Right cardiac atrium (tissue), 5 donors: ENCODE measurements at places on chromosomes 6 and 20. TPM values are rescaled to one million over a fixed set of nuclear protein-coding genes. Genes with fewer than 3 reads are reported as not detected.

The GTSF1L gene
- not detected for polyA plus RNA-seq

The TXLNB gene
- 48.7 TPM for polyA plus RNA-seq

The SOX18 gene
- 26.8 TPM for polyA plus RNA-seq

The CLVS2 gene
- under 0.01 TPM for polyA plus RNA-seq

The ANGPT4 gene
- 0.14 TPM for polyA plus RNA-seq

The SLC22A1 gene
- polyA plus RNA-seq: 0.27 TPM

The RAET1L gene
- polyA plus RNA-seq: not detected

The CALHM4 gene
- 0.20 TPM for polyA plus RNA-seq

The FNDC11 gene
- 0.14 TPM for polyA plus RNA-seq

The SLC17A2 gene
- polyA plus RNA-seq: not detected

The FOXQ1 gene
- not detected for polyA plus RNA-seq

The EPPIN gene
- not detected for polyA plus RNA-seq

The OPRL1 gene
- polyA plus RNA-seq: 0.81 TPM

The GPR6 gene
- not detected for polyA plus RNA-seq

The SNPH gene
- polyA plus RNA-seq: 5.2 TPM

The MYCT1 gene
- 10.9 TPM for polyA plus RNA-seq

The KDM1B gene
- polyA plus RNA-seq: 4.0 TPM

The ANKRD66 gene
- not detected for polyA plus RNA-seq

The PHACTR3 gene
- 14.5 TPM for polyA plus RNA-seq

The FAM209B gene
- polyA plus RNA-seq: 0.84 TPM

The SYCP2L gene
- 0.48 TPM for polyA plus RNA-seq

The MOXD1 gene
- polyA plus RNA-seq: 1.2 TPM

The HMGCLL1 gene
- 1.0 TPM for polyA plus RNA-seq

The MAD2L1BP gene
- 21.6 TPM for polyA plus RNA-seq

The DEFB113 gene
- polyA plus RNA-seq: not detected

The CNKSR3 gene
- polyA plus RNA-seq: 7.9 TPM

The C6orf52 gene
- polyA plus RNA-seq: 0.29 TPM

The MOG gene
- 4.8 TPM for polyA plus RNA-seq

The BANF2 gene
- polyA plus RNA-seq: not detected

The DNMT3B gene
- 0.52 TPM for polyA plus RNA-seq

The ECI2 gene
- 115 TPM for polyA plus RNA-seq
